ENCODE measurements at places on chromosomes 11 and 22. TPM values are rescaled to one million over a fixed set of nuclear protein-coding genes. Genes with fewer than 3 reads are reported as not detected.

The GRAP2 gene
- total RNA-seq = 138 TPM

The SLCO2B1 gene
- total RNA-seq = 0.63 TPM

The KIF18A gene
- total RNA-seq = 1.6 TPM

The LRRC32 gene
- total RNA-seq = 0.79 TPM

The KRTAP5-5 gene
- not detected for total RNA-seq

The SAC3D1 gene
- 14.5 TPM for total RNA-seq

The ZNF74 gene
- 18.9 TPM for total RNA-seq

The DEFB131B gene
- not detected for total RNA-seq

The SPON1 gene
- 1.0 TPM for total RNA-seq

The SLC22A12 gene
- total RNA-seq = not detected

The OR10G6 gene
- total RNA-seq = not detected

The TUBGCP6 gene
- 144 TPM for total RNA-seq

DNA sequence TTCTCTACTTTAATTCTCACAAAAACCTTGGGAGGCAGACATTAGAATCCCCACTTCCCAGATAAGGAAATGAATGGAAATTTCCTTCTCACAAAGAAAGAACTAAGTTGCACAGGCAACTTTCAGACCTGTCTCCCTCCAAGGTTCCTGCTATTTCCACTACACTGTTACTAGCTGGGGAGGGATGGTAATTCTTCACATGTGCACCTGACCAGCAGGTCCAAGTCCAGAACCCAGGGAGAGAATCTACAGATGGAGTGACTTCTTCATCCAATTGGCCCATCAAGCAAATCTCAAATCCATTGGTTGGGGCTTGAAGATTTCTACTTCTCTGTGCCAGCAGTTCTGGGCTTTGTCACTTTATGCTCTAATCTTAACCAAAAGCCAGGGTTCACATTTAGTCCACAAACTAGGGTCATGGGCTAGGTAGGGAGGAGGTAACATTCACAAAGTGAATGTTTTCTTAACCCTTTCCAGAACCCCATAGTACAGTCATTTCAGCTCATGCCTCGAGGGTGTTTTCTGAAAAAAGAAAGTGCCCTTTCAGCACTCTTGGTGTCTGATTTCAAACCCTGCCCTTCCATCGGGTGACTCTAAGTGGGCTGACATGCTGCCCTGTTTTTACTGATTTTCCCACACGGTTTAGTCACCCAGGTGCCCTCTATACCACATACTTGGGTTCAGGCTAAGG lies 2.7 kb downstream of the POU2AF1 start:
- no peaks in the 10 kb centered on the region for H3K27me3 ChIP-seq
- peaks cover 11% of the 10 kb centered on the region for H3K4me1 ChIP-seq
- H3K4me3 ChIP-seq = no peak overlapping the region
- H3K36me3 ChIP-seq = no peaks in the 10 kb centered on the region
- no peak for DNase-seq

- H3K4me1 ChIP-seq = no peaks in the 10 kb centered on the region
- H3K36me3 ChIP-seq = no peaks in the 10 kb centered on the region
- DNase-seq = no peak
- H3K4me3 ChIP-seq = no peak overlapping the region
- H3K27me3 ChIP-seq = no peaks in the 10 kb centered on the region
Measured at GRCh38 chr11:82631722-82632630, 101.7 kb downstream of the FAM181B start.

- no peak for DNase-seq
- no peak overlapping the region for H3K27ac ChIP-seq
- no peaks in the 10 kb centered on the region for H3K36me3 ChIP-seq
- H3K4me1 ChIP-seq = no peaks in the 10 kb centered on the region
Measured at GRCh38 chr11:128913806-128914205, 22.6 kb downstream of the KCNJ5 start.

Measured in T-cell (primary cell).